Cerebellum (tissue), 4 donors: ENCODE measurements at places on chromosomes 1 and 21. TPM values are rescaled to one million over a fixed set of nuclear protein-coding genes. Genes with fewer than 3 reads are reported as not detected.

The HES4 gene
- 14.9 TPM for total RNA-seq

GRCh38 chr1:61428146-61428545, 296.8 kb downstream of the TM2D1 start:
- no peak for DNase-seq

The FCGR3B gene
- 0.36 TPM for total RNA-seq

DNA sequence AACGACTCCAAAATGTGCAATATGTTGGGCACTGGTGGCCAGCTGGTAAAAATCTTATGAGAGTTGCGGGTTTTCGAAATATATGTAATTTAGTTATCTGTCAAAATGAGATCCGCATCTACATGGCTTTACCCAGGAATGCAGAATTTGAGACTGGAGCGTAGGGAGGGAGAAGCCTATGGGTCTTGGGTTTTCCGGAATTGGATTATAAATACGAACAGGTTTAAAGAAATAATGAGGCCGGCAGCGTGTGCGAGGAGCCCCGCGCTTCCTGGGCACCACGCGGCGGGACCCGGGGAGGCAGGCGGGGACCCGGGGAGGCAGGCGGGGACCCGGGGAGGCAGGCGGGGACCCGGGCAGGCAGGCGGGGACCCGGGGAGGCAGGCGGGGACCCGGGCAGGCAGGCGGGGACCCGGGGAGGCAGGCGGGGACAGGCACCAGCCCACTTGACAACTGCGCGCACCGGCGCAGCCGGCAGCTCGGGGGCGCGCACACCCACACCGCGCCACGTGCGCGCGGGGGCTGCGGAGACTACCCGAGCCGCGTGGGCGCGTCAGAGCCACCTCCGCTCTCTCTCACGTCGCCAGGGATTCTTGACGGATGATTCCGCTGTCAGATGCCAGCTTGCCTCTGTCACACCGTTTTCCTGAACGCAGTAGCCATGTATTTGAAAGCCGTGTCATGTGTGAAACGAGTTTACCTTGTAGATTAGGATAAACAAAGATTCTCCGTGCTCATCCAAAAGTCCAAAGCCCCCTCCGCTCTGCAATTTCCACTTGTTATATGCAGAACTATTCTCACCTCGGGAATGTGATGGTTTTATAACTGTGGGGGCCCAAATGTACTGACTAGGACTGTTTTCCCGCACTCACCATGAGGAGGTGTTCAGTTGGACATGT, 54.3 kb upstream of the HNRNPU start:
- peak; percentile 81 for DNase-seq

The NUP210L gene
- not detected for total RNA-seq

GRCh38 chr21:28253961-28254360, 738.7 kb downstream of the LTN1 start:
- no peak for DNase-seq

GRCh38 chr1:209662879-209663327, 10.7 kb upstream of the LAMB3 start:
- DNase-seq, result no peak

DNA sequence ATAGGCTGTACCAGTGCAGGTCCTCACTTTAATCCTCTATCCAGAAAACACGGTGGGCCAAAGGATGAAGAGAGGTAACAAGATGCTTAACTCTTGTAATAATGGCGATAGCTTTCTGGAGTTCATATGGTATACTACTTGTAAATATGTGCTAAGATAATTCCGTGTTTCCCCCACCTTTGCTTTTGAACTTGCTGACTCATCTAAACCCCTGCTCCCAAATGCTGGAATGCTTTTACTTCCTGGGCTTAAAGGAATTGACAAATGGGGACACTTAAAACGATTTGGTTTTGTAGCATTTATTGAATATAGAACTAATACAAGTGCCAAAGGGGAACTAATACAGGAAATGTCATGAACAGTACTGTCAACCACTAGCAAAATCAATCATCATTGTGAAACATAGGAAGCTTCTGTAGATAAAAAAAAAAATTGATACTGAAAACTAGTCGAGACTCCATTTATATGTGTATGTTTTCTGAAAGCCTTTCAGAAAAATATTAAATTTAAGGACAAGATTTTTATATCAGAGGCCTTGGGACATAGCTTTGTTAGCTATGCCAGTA, 7.0 kb downstream of the SOD1 start:
- DNase-seq, result no peak

- DNase-seq, result no peak
Observed at GRCh38 chr1:231194476-231194842, 32.6 kb downstream of the TRIM67 start.

DNA sequence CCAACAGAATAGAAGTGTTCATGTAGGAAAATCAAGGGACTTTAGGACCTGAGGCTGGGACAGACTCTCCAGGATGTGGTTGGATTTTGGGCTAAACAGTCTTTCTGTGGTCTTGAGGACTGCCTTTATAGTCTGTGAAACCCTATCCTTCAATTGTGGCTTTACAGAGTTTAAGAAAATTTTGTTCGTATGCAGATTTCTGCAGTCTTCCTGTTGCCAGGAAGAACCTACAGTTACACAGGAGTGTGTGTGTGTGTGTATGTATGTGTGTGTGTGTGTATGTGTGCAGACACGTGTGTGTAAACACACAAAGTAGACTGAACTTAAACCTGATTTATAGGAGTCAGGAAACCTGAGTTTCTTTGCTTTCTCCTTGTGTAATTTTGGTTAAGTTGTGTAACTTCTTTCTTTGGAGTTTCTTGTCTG, 22.8 kb downstream of the NEK7 start:
- no peak for DNase-seq

GRCh38 chr1:91732291-91733107, 153.5 kb downstream of the TGFBR3 start:
- DNase-seq, result no peak

GRCh38 chr1:115090540-115090939, 1.2 kb upstream of the TSPAN2 start:
- DNase-seq, result no peak

DNA sequence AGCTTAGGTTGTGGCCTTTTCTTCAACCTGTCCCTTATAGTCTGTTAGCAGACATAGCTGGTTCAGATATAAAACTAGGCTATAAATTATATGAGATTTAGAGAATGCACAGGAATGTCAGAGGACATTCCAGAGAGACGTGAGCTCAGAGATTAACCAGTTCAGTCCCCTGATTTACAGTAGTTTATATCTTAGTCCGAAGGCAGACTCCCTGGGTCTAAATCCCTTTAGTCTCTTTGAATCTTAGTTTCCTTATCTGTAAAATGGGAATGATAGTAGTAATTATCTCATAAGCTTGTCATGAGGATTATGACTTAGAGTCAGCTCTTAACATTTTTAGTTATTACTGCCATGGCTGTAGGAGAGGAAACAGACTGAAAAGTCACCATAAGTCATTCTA, 45.5 kb upstream of the PLXNA2 start:
- no peak for DNase-seq

GRCh38 chr1:34418166-34418565, 241.5 kb downstream of the C1orf94 start:
- no peak for DNase-seq

GRCh38 chr1:219826290-219826689, 102.1 kb downstream of the SLC30A10 start:
- no peak for DNase-seq

The SIM2 gene
- not detected for total RNA-seq

- no peak for DNase-seq
Observed at GRCh38 chr1:169731446-169731845, 2.4 kb downstream of the SELE start.

- DNase-seq, result no peak
Observed at GRCh38 chr1:101697072-101697471, 299.7 kb downstream of the OLFM3 start.

The RNU1-3 gene
- 40,842 TPM for total RNA-seq

The PTPN7 gene
- 0.09 TPM for total RNA-seq

The TYW3 gene
- total RNA-seq, result 9.2 TPM

- no peak for DNase-seq
Observed at GRCh38 chr1:170704256-170704655, 40.3 kb downstream of the PRRX1 start.

- no peak for DNase-seq
Observed at GRCh38 chr1:206503591-206504362, 3.6 kb upstream of the RASSF5 start.

DNA sequence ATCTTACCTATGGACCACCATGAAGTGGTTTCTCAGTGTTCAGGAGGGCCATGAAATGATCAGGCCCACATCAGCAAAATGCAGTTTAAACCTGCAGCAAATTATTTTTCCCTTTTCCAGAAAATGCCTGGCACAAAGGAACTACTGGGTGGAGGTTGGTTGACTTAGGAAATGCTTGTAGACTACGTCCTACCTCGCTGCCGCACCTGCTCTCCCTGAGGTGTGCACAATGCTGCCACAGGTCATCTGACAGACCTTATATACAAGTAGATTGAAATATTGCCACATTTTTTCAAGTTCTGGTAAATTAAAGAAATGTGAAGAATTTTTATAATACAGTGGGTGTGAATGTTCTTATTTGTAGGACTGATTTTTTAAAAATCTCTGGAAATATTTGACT, 166.7 kb upstream of the PDE4B start:
- no peak for DNase-seq

- no peak for DNase-seq
Observed at GRCh38 chr1:216005916-216006315, 417.3 kb downstream of the USH2A start.

- no peak for DNase-seq
Observed at GRCh38 chr1:151615711-151616504, 4.1 kb downstream of the SNX27 start.

- DNase-seq, result no peak
Observed at GRCh38 chr1:214537219-214537618, 14.2 kb downstream of the PTPN14 start.

- DNase-seq, result no peak
Observed at GRCh38 chr21:44490816-44491215, 35.5 kb downstream of the LRRC3 start.

- DNase-seq, result no peak
Observed at GRCh38 chr1:109476825-109477224, 6.9 kb upstream of the ATXN7L2 start.

DNA sequence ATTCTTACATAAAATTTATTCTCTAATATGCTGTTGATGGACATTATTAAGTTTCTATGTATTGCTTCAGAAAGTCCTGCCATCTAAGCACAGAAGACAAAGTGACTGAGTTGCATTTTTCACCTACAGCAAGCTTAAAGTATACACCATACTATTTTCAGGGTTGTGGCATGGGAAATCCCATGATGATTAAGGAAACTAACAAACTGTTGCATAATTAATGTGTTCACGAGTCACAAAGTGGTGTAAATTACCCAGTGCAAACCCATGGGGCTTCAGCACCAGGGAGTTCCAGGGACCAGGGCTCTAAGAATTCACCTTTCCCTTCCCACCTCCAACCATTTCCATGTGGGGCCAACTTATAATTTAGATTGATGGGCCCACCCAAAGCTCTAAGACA, 81.9 kb upstream of the NR5A2 start:
- DNase-seq, result no peak

The ATP6V1G3 gene
- not detected for total RNA-seq

DNA sequence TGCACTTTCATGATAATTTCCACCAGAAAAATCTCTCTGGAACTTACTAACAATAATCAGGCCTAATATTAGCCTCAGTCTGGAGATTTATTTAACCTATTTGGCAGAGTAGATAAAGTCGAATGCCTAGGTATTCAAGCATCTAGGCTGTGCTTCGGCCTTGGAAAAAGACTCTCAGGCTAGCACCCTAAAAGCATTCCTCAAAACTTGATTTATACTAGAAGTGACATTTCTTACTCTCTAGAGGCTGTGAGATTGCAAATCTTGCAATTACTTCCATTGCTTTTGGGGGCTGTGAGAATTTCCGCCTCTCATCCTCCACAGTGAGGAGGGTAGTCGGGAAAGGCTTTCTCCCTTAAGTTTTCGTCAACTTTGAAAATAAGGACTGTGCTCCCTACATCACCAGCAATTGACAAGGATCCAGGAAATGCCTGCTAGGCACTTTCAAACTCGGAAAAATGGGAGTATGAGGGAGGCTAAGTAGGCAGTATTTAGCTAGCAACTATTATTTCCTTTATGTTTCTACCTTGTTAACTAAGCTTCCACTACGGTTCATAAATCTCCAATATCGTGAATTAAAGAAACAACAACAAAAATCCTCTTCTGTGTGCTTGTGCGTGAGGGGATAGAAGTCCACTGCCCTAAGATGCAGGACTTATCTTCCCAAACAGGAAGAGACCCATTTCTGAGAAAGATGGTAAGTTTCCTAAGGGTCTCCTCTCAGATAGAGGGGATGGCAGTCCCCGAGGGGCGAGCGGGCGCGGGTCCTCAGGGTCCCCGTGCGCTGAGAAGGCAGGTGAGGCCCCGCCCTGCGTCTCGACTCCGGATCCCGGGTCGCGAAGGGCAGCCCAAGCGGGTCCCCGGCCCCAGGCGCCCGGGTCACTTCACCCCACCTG, 1.1 kb upstream of the LMO4 start:
- no peak for DNase-seq

The MX2 gene
- total RNA-seq, result 0.36 TPM

GRCh38 chr21:42798106-42798505, 81.2 kb downstream of the WDR4 start:
- no peak for DNase-seq

- DNase-seq, result no peak
Observed at GRCh38 chr1:35847935-35848565, 35.0 kb upstream of the AGO1 start.

GRCh38 chr1:227949341-227949921, 1.7 kb upstream of the WNT9A start:
- DNase-seq, result no peak

The CHI3L2 gene
- total RNA-seq, result not detected

The DISP3 gene
- 55.6 TPM for total RNA-seq

The KIF2C gene
- 9.4 TPM for total RNA-seq

DNA sequence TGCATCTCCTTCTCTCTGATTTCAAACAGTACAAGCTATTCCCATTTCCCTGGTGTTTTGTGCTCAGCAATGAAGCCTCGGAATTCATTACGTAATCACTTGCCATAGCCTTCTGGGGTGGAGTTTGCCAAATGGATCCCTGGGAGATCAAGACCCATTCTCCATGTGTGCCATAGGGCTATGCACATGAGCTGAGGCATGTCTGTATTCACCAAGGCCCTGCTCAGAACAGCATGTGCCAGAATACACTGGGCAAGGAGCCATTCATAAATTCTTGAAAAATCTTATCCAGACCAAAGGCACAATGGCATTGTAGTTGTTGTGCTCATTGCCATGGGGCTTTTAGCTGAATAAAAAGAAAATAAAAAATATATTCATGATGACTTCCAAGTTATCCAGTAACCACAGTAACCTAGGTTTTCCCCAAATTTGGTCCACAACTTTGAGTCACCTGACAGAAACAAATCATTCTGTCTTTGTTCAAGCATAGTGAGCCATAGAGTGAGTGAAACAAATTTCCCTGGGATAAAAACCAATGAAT, 53.0 kb downstream of the CRB1 start:
- no peak for DNase-seq

DNA sequence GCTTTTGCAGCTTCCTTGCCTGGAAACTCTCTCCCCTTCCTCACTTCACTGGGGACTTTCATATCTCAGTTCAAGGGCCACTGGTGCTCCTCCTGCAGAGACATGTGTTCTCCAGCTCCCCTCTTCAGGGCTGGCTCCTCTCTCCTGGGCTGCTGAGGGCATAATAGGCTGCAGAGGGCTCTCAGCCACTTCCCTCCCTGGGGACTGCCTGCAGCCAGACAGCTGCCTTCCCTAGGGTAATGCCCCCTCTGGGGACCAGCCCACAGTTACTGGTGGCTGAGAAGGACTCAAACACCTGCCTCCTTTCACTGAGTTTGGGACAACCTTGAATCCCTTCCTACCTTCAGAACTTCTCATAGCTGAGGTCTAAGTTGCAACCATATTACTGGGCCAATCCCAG, 104.8 kb upstream of the POU3F1 start:
- no peak for DNase-seq

GRCh38 chr1:156641761-156642264, at the start of gene BCAN:
Gene BCAN, plus strand, starts transcription at chr1:156642117. Its CDS starts 3,938 bp downstream, at chr1:156646055.
- no peak for DNase-seq

The PIGR gene
- total RNA-seq, result 3.5 TPM

The FGGY gene
- total RNA-seq, result 15.4 TPM
